ENCODE measurements at places on chromosomes 2 and 18.

DNA sequence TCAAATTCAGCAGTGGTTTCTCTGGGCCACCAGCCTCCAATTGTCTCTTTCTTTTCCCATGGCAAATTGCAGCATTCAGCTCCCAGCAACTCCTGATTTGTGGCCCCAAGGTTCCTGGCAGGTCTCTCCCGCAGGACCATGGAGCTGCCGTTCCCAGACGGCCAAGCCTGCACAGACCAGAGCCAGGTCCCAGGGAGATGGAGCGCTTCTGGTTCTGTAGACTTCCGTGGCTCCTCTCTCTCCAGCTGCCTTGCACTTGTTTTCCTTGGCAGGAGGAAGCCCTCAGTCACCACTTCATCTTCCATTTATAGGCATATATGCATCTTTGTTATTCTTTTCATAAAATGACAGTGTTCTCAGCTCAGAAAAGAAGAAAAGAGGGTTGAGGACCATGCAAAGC, 21.7 kb downstream of the TNP1 start:
- no peak for DNase-seq

- no peak for DNase-seq
These were observed 194.8 kb upstream of the NABP1 start for GRCh38 chr2:191483117-191483516.

DNA sequence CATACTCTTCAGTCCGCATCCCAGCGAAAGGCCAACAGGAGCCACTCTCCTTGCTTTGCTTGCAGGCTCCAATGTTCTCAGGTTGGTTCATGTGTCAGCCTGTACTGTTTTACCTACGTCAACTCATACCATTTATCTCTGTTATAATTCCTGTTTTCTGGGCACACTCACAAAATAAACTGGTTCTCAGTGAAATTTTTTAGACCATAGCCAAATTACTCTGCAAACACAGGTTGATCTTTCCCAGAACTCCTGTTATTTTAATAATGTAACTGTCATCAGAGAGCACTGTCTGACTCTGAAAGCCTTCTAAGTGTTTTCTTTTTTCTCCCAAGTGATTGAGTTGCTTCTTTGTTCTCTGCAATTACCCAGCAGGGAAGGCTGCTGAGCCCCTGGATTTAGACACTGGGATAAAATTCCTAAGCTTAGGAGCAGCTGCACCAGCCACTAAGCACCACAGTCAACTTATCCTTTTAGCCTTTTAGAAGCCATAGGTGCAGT, 111.6 kb upstream of the PIEZO2 start:
- no peak for DNase-seq

DNA sequence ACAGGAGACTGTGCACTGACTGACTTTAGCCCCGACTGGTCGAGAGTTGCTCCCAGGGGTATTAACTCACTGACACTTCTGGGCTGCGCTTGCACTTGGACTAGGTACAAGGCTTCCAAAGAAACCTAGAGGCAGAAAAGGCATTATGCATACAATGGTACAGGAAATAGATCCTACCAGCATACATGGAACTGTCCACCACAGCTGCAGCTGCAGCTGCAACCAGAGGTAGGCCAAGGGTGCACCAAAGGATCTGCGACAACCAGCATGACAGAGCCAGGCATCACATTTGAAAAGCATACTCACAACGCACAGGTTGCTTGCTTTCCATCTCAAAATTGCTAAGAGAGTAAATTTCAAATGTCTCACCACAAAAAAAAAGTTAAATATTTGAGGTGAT, 22.6 kb upstream of the PGAP1 start:
- DNase-seq, result no peak

DNA sequence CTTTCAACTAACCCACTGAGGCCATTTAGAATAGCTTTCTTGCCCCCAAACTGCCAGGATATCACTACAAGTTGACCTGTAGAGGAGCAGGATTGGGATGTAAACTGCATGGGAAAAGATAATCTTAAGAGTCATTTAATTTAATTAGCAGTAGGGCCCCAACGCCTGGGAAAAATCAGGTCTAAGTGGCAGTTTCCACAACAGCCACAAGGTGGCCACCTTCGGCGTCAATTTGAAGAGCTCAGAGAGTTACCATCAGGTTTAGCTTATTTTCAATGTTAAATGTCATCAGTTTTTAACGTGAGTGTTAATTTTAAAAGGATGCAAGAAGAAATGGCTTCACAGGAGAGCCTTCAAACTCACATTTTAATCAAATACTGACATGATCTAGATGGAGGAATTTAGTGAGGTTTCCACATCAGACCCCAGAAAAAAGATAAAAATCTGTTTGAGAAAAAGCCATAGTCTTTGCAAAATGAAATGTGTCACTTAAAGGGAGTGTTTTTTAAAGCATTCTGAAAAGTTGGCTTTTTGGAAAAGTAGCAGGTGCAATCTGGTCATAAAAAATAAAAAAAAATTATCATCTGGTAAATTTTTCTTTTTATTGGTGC, 77.3 kb upstream of the UPP2 start:
- no peak for DNase-seq

DNA sequence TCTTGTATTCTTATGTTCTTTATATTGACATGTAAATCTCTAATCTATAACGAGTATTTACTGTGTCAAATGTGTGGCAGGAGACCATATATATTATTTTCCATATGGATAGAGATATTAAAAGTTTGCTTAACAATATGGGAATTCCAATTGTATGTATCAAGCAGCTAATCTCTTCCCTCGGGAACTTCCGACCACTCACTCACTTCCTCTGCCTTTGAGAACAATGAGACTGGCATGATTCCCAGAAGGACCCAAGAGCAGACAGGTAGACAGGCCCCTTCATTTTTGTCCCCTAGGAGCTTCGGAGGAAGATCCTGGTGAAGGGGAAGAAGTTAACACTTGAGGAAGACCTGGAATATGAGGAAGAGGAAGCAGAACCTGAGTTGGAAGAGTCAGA, 24.1 kb downstream of the PLCD4 start:
- no peak for DNase-seq

GRCh38 chr2:238854699-238855229, 6.9 kb downstream of the TWIST2 start:
- DNase-seq, result no peak

- DNase-seq, result no peak
These were observed 97.5 kb downstream of the TFCP2L1 start for GRCh38 chr2:121187351-121187981.

DNA sequence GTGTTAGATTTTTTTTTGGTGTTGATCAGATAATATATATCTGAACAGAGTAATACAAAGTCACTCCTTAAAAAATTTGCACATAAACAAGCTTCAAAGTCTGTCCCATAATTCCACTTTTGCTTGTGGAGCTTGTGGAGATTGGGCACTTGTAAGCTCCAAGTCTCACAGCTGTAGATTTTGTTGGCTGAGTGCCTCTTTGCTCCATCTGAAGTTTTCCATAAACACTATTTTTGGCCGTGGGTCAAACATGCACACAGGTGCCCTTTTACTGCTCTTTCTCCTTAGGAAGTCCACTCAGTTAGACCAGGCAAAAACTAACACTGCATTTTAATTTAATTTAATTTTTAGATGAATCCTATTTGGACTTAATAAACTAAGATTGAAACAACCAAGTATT, 3.6 kb upstream of the KCNJ13 start:
- DNase-seq, result no peak

GRCh38 chr2:223829128-223829527, 8.3 kb downstream of the AP1S3 start:
- no peak for DNase-seq

DNA sequence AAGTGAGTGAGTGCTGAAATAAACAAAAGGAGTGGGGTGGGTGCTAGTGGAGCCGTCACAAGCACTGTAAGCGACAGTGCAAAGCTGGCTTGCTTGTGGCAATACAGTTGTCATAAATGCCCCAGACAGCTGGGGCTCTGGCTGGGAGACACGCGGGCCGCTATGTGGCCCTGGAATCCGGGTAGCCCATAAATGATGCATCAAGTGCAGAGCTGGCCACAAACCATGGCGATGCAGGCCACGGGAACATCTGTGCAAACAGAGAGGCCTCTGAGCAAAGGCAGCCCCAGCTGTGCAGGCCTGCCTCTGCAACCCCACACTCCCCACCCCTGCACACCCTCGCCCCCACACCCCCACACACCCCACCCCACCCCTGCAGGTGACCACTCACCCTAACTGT, 349.2 kb upstream of the ID2 start:
- no peak for DNase-seq

DNA sequence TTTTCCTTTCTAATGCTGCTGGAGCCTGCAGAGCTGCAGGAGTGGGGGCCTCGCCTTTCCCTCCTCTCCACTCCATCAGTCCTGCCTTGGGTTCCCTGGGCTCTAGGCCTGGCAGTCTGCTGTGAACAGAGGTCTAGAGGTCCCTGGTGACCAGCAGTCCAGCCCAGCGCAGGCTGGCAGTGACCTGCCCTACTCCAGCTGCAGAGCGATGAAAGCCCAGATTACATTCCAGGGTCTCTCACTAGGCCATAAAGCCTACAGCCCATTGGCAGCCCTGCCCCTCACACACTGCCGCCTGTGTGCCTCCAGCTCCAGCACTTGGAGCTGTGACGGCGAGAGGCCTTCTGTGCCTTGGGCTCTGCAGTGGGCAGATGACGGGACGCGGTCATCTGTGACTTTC, 14.8 kb upstream of the MAL start:
- no peak for DNase-seq

DNA sequence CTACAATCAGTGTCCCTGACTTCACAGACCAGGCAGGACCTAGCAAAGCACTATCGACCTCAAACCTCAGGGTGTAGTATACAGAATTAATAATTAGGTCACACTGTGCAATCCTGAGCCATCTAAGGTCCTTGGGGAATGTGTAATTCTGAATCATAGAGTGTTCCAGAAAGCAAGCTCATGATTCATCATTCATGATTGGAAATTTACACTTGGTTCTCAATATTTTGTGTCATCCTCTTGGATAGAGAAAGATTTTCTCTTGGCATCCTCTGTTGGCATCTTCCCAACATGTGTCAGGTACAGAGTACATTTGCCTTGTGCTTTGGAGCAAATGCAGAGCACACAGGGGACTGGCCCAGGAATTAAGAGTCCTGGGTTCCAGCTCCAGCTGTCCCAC, 245.0 kb upstream of the NT5C1B start:
- no peak for DNase-seq

DNA sequence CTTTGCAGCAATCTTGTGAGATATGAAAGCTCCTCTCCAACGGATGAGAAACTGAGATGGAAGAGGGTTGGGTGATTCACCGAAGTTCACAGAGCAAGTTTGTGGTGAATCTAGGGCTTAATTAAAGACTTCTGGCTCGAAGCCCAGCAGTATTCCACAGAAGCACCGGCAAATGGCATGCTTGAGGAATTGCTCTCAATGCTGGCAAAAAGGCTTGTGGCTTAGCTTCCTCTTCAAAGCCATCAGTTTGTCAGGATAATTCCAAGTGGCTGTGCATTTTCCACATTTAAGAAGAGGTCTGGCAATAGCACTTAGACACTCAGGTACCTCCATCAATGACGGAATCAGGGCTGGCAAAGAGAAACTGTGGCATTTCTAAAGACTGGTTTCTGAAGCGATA, 98.7 kb upstream of the SLC66A3 start:
- DNase-seq, result no peak

GRCh38 chr2:157267476-157267875, 10.0 kb downstream of the GALNT5 start:
- no peak for DNase-seq

DNA sequence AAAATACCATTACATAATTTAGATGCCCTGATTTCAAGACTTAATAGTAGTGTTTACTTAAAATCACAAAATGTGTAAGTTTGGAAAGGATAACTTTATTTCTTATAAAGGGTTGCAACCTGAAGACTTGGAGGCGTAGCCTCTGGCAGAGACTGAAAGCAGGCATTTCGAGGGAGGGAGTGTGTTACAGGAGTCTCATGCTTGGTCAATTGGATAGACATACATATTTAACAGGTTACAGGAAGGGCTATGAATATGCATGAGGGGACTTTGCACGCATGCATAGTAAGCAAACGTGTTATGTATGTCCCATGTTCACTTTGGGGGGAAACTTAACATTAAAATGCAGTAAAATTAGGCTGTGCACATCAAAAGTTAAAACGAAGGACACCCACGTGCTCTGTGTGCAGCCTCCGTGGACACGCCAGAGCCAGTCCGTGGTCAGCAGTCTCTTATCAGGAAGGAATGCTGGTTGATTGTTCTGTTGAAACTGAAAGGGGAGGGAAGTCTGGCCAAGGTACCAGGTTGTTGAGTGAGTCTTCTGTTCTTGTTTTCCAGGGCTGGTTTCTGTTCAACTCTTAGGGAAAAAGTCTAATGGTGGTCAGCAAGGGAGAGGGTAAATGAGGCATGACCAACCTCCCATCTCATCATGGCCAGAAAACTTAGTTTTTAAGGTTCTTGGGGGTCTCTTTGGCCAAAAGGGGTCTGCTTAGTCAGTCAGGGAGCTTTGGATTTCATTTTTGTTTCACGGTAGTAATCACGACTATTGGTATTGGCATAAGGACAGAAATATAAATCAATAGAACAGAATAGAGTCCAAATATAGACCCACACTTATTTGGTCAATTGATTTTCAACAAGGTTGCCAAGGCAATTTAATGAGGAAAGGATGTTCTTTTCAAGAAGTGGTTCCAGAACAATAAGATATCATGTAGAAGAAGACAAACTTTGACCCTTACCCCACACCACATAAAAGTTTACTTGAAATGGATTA, 121.9 kb downstream of the MCFD2 start:
- DNase-seq, result no peak

- DNase-seq, result no peak
These were observed 31.2 kb upstream of the ITGAV start for GRCh38 chr2:186558512-186559276.

DNA sequence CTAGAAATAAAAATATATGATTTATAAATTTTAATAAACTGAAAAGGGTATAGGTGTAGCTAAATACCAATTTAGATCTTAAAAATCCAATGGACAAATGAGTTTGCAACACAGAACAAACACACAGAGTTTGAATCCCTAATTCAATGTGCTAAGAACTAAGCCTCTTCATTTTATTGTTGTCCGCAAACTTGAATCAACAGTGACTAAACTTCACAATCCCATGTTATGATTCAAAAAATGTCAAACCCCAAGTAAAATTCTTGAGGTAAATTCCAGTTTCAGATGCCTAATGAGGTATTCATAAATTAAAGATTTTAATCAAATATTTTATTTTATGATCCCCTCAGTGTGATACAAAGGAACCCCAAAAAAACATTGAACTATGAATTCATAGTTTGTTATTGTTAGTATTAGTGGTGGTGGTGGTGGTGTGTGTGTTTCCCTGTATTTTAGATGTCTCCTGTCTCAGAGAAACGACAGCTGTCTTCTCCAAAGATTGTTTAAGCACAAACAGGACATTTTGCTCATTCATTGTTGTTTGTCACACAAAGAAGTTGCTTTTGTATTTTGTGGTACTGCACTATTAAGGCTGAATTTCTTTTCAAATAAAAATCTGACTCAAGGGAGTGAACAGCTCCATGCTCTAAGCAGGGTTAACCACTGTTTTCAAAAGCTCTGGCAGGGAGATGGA, 259.8 kb downstream of the OSR1 start:
- no peak for DNase-seq

DNA sequence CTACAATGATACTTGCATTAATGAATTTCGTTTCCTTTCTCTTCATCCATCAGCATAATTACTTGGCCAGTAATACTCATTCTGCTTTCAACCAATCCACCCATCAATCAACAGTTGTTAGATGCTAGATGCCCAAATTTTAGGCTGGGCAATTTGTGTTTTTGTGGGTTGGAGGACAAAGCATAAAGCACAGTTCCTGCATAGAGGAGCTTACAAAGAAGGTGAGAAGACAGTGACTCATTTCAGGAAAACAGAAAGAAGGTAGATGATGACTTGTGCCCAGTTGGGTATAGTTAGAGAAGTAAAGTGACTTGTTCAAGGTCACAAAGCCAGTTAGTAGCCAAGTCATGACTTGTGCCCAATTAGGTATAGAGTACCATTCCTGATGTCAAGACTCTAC, 1186.8 kb upstream of the CELF4 start:
- no peak for DNase-seq

- no peak for DNase-seq
These were observed 1893.9 kb upstream of the PIK3C3 start for GRCh38 chr18:40061086-40061485.
